ENCODE measurements at places on chromosomes 12 and 14. TPM values are rescaled to one million over a fixed set of nuclear protein-coding genes. Genes with fewer than 3 reads are reported as not detected.

Gene PLEKHG7
- not detected for total RNA-seq

Gene CD163L1
- total RNA-seq: 8.3 TPM

GRCh38 chr12:49554266-49554665 lies 13.7 kb downstream of the MCRS1 start:
- DNase-seq: no peak
- peaks cover 5% of the 10 kb centered on the region for H3K4me1 ChIP-seq
- peaks cover 35% of the 10 kb centered on the region for H3K36me3 ChIP-seq
- no peak overlapping the region for H3K27ac ChIP-seq

Gene ULK1
- total RNA-seq: 14.3 TPM

Gene SLC6A15
- not detected for total RNA-seq

All from stomach (tissue), 19 donors.